Mesenteric fat pad (tissue), 1 donor: ENCODE measurements at places on chromosomes 11 and 22. TPM values are rescaled to one million over a fixed set of nuclear protein-coding genes. Genes with fewer than 3 reads are reported as not detected.

- DNase-seq = no peak
These were observed 4.5 kb downstream of the HTR3A start for GRCh38 chr11:113979431-113979830.

DNA sequence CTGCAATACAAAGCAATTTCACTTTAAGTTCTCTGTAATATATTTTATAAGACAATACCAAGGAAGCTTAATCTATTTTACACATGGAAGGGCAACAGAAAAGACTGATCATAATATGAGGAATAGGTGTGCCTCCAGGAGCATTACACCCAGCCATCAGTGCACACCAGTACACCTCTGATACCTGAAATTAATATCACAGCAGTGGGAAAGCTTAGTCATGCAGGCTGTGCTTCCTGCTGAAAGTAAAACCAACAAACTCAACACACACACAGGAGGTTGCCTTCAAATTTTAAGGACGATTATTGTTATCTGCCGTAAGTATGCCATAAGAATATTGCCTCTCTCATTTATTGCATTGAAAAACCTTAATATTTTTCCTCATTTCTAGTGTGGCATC lies 1119.1 kb upstream of the TENM4 start:
- no peak for DNase-seq

GRCh38 chr22:34812631-34813030 lies 253.3 kb upstream of the ISX start:
- DNase-seq = no peak

The KCNQ1 gene
- total RNA-seq = 10.7 TPM

DNA sequence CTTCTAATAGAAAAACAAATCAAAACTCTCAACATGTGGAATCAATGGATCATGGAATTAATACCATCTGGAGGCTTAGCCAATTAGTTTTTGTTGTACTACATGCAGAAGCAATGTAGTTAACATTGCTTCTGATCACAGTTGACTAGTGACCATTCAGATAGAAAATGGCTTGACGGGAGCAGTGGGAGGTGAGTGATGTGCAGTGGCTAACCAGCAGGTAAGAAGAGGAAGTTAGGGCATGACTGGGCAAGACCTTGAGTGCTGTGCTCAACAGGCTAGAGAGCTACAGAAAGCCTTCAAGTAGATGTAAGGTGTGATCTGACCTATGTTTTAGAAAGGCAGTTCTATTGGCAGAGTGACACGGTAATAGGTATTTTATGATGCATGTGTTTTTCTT lies 60.7 kb upstream of the ALKBH3 start:
- DNase-seq = no peak

GRCh38 chr11:1838077-1838425 lies 730 bp upstream of the TNNI2 start:
- no peak for DNase-seq

DNA sequence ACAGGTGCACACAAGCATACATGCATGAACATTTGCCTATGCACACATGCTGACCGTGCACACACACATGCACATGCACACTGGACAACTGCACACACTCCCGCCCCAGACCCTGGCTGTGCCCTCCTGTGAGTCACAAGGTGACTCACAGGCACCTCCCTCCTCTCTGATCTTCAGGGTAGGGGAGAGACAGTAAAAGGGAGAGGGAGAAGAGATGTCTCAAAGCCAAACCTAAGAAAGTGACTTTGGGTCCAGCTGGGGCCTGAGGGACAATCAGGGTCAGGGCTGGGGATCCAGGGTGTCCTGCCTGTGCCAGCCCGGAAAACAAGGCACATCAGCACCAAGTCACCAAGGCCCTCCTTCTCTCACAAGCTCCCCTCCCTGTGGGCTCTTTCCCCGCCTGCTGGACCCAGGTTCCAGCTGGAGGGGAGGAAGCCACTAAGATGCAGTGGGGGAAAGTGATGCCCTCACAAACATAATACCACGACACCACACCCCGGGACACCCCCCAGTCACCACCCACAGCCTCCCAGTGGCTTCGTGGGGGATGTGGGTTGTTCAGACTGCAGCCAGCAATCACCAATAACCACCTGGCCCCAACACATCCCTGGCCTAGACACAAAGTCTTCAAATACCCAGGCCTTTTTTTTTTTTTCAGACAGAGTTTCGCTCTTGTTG lies 39.3 kb downstream of the PDGFB start:
- no peak for DNase-seq

The SPTBN2 gene
- 8.3 TPM for total RNA-seq

- no peak for DNase-seq
These were observed 117.6 kb upstream of the ARHGAP20 start for GRCh38 chr11:110829873-110830272.

GRCh38 chr11:120212926-120213325 lies 2.1 kb downstream of the OAF start:
- DNase-seq = no peak

- peak; percentile 85 for DNase-seq
These were observed 17.9 kb downstream of the MYEOV start for GRCh38 chr11:69311767-69312385.

The TRIM48 gene
- not detected for total RNA-seq

DNA sequence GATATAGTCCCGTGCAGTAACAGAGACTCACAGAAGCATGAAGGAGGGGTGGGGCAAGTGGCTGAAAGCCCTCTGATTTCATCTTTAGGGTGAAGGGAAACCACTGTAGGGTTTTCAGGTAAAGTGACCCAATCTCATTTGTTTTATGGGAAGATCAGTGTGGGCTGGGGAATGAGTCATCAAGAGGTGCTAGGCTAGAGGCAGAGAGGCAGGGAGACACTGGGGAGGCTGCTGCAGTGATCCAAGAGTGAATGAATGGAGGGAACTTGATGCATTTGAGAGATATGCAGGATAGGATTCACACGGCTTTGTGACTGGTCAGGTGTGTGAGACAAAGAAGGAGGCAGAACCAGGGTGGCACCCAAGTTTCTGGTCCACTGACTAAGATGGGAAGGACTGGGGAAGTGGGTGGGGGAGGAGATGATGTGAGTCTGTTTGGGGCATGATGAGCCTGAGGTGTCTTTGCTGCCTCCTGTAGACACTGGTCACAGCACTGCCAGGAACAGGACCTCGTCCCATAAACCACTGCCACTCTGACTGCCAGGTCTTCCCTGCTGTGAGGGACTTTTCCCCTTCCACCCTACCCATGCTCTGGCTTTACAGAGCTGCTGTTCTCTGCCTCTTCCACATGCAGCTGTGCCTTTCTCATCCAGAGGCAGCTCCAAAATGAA lies 239.0 kb downstream of the TENM4 start:
- DNase-seq = peak; percentile 9

The PDGFB gene
- 38.0 TPM for total RNA-seq

GRCh38 chr22:20204311-20204710 lies 53.5 kb upstream of the CCDC188 start:
- no peak for DNase-seq

The MYRF gene
- 0.42 TPM for total RNA-seq

DNA sequence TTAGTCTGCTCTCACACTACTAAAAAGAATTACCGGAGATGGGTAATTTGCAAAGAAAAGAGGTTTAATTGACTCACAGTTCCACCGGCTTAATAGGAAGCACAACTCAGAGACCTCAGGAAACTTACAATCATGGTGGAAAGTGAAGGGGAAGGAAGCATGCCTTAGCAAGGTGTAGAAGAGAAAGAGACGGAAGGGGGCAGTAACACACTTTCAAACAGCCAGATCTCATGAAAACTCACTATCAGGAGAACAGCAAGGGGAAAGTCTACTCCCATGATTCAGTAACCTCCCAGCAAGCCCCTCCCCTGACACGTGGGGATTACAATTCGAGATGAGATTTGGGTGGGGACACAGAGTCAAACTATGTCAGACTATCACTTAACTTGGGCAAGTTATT lies 236.6 kb upstream of the ANO3 start:
- DNase-seq = no peak
